ENCODE measurements at places on chromosomes 6 and 20.

GRCh38 chr6:147322299-147323162, 118.3 kb downstream of the STXBP5 start:
- no peak for DNase-seq

DNA sequence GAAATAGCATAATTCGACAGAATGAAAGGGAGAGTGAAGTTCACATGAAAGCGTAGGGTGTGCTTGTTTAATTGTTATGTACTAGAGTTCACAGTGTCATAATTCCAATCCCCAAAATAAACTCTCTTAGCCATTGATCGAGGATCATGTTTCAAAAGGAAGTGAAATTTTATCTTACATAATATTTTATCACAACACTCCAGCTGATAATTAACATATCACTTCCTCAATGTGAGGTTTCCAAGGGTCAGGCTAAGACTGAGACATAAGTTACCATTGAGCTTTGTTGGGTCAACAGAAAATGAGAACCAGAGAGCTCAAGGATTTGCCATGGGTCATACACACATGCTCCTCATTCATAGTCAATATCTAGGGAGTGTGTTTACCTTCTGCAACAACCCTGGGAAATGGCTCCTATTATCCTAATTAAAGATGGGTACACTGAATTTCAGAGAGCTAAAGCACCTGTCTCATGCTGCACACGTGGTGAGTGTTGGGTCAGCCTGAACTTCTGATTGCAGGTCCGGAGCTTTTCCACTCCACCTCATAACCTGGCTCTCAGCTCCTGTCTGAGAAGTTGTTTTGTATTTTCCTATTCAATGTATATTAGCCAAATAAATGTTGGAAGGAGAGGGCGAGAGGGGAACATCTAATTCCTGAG, 3.0 kb downstream of the GSTA2 start:
- DNase-seq = peak; percentile 44

GRCh38 chr6:149213829-149214228, 103.7 kb upstream of the TAB2 start:
- DNase-seq = no peak

GRCh38 chr6:14751645-14752175, 494.2 kb upstream of the JARID2 start:
- no peak for DNase-seq

GRCh38 chr6:45479834-45480751, 102.4 kb upstream of the SUPT3H start:
- no peak for DNase-seq

GRCh38 chr6:5082487-5083306, 2.4 kb upstream of the PPP1R3G start:
- DNase-seq = no peak

DNA sequence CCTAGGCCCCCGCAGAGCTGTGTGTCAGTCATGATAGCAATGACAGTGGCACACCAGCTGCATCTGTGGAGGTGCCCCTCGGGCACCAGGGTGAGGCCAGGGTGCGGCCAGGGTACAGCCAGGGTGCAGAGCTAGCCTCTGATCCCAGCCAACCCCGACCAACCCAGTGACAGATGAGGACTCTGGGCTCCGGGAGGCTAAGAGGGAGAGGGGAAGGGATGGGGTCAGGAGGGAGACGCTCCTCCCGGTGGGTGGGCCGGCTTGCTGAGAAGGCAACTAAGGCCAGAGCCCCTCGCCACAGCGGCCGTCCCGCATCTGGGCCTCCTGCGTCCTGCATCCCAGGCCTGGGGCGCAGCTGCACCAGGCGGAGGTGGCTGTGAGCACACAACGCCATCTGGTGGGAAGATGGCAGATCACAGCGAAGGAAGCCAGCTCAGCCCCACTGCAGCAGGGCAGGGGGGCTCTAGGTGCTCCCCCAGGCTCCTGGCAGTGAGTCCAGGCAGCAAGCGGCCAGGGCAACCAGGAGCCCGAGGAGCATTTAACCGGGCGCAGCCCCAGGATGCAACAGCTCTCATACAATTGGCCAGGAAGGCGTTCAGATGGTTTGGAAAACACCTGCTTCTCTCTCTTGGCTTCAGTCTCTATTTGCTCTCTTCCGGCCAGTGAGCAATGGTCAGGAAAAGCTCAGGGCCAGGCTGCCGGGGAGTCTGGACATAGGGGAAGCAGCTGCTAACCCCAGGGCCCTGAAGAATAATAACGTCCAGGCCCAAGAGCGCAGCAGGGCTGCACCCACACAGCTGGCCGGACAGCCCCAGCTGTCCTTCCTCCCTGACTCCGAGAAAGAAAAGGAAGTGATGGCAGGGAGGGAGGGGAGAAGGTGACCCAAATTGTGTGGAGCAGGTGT, 169.4 kb downstream of the TAF4 start:
- peak; percentile 83 for DNase-seq

GRCh38 chr6:44795326-44795725, 407.8 kb downstream of the CDC5L start:
- no peak for DNase-seq

DNA sequence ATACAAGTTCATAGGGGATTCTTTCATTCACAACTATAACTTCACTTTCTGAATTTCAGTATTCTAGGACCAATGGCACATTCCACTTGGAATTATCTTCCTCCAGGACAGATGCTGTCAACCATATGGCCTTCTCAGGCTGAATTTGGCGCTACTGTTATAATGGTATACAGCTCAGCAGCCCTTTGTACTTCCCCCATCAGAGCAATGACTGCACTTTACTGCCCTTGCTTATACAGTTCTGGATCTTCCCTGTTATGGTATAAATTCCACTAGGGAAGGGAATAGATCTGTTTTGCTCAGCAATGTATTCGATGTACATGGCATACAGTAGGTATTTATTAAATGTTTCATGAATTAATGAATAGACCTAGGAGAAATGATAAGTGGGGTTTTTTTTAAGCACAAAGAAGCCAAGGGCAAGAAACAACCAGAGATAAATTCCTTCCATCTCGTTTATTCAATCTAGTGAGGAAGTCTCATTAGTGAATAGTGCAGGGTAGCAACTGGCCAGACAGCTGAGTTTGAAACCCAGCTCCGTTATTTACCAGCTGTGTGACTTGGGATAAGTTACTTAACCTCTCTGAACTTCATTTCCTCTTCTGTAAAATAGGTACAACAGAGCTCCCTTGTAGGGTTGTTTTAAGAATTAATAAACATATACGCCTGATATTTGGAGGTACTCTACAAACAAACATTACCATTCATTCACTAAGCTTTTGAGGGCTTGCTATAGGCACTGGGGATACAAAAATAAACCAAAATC, 97.1 kb upstream of the PRDM1 start:
- DNase-seq = no peak

- no peak for DNase-seq
These were observed 117.5 kb upstream of the COL21A1 start for GRCh38 chr6:56364827-56365339.
